ENCODE measurements at places on chromosomes 11 and 22.

DNA sequence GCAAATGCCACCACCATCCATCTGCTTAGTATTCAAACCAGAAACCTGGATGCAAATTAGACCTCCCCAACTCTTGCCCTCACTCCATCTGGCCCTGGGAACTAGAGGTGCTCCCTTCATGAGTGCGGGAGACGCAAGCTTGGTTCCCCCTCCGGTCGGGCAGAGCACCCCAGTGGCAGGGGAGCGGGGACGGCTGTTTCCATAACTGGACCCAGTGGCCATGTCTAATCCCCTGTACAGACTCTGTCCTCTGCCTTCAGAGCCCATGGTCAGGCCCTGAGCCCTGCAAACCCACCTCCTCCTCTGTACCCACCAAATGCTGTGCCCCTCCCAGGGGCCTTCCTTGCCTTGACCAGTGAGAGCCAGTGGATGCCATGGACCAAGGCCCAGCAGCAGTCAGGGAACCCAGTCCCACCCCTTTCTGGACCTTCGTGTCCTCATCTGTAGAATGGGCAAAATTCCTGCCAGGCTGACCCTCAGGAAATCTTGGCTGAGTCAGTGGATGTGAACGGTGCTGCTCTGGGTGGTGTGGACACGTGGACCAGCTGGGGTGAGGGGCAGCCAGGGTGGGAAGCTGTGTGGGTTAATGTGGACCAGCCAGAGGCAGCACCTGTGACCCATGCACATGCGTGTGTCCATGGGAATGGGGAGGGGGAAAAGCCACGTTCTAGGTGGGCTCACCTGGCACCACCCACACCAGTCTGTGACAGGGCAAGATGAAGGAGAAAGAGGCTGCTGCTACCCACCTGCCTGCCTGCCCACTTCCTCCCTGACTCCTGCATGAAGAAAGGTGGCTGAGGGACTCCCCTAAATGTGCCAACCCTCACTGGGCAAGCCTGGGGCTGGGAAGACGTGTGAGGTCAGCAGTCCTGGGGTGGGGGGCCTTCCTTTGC lies 72.8 kb downstream of the LRRC32 start:
- no peak for DNase-seq

DNA sequence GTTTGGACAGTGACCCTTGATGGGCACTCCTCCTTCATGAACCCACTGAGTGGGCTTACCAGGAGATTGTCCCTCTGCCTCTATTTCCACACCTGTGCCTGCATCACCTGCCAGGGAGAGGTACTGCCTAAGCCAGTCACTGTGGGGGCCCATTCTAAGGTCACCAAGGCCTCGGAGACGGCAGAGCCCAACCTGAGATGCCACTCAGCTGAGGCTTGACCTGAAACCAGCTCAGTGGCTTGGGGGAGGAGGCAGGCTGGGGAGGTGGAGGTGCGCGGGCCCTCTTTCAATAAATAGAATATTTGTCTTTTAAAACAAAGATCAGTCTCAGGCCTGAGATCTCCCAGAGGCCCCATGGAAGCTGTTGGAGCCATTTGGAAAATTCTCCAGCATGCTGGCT lies 84.5 kb downstream of the DHCR7 start:
- no peak for DNase-seq

- no peak for DNase-seq
Measured at GRCh38 chr11:12044799-12045198, 36.4 kb upstream of the DKK3 start.

GRCh38 chr22:31442768-31443489 lies 43.5 kb downstream of the DRG1 start:
- no peak for DNase-seq
